ENCODE measurements at places on chromosomes 12 and 14.
A peak's percentile ranks its signal among the peaks of the same experiment; 100 is the strongest.

GRCh38 chr12:76942267-76942666, 63.4 kb upstream of the CSRP2 start:
- no peak for DNase-seq

GRCh38 chr12:12693111-12693671, 2.8 kb downstream of the GPR19 start:
- no peak for DNase-seq

- DNase-seq, result no peak
Measured at GRCh38 chr12:43118234-43118633, 433.8 kb downstream of the ADAMTS20 start.

- DNase-seq, result no peak
Measured at GRCh38 chr12:3951380-3952135, 78.4 kb upstream of the PARP11 start.

DNA sequence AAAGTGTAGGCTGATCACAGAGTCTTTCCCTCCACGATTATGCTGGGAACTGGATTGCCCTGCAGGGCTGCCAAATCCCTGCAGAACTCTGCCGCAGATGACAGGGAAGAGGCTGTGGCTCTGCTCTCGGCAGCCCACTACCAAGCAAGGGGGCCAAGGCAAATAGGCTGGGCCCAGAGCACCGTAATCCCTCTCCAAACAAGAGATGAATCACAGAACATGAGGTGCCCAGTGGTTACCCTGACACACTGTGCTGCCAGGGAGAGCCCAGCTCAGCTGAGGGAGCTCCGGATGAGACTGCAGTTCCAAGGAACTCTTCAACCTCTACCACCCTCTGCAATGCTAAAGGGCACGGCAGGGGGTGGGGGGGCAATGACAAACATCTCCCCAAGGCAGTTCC, 33.9 kb downstream of the STON2 start:
- DNase-seq, result no peak

DNA sequence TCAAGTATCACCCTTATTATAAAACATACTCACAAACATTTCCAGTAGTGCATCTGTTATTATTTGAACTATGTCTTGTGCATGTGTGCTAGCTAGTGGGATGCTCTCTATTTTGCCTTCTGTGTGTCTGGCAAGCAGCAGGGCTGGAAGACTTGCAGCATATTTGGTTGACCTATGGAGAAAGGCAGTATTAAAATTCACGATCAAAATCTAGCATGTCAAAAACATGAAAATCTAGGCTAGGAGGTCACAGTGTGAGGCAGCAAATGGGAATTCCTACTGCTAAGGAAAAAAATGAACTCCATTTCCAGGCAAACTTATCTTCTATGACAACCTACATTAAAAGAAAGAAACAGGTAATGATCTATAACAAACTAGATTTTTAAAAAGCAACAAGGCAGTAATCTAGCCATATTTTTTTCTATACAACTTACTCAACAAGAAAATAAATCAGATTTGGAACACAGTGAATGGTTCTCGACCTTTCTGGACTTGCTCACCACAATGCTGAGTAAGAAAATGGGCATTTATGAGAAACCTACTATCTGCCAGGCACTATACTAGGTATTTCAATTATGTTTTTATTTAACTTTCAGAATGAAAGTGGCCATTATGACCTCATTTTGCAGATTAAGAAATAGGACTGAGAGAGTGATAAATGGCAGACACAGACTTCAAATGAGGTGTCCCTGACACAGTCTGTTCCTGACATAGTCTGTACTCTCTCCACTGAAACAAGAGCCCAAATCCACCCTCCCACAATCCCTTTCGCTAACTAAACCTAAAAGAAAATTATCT, 96.8 kb downstream of the TXNDC16 start:
- no peak for DNase-seq

- DNase-seq, result no peak
Measured at GRCh38 chr14:95504135-95505029, 12.1 kb downstream of the SYNE3 start.

DNA sequence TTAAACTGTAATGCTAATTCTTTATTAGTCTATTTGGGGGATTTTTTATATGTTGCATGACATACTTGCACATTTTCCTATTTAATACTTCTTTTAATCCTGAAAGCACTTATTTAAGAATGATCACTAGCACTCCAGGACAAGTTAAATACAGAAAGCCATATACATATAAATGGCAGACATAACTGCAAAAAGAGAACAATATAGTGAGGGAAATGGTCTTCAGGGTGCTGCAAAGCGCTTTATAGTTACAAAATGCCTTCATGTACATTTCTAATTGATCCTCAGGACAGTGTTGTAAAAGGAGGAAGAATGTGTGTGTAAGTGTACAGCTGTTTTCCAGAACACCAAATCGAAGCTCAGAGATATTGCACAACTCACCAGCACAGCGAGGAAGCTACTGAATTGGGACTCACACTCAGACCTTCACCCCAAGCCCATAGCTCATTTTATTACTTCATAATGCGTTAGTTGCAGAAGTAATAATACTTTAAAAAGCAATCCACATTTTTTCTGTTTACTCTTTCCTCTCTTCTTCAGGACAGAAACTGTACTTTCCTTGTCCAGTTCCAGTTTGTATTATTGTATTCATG, 428.2 kb downstream of the RAD51B start:
- DNase-seq, result no peak

- no peak for DNase-seq
Measured at GRCh38 chr12:91406920-91407341, 224.3 kb upstream of the DCN start.

GRCh38 chr14:78141590-78141989, 28.6 kb upstream of the NRXN3 start:
- DNase-seq, result no peak

DNA sequence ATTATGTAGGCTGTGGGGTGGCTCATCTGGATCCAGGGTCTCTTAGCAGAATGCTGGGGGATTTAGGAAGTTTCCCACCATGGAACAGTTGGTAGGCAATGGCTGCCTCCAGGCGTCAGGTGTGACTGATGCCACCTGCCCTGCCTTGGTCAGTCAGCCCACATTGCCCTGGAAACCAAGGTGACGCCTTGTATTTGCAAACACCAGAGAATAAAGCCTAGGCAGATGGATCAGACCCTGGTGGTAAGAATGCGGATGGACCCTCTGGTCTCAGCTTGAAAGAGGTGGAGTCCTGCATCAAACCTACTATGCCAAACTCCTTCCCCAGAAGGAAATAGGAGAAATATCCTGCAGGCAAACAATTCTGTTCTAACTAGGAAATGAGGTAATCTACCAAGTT, 38.2 kb downstream of the NCKAP5L start:
- no peak for DNase-seq

- DNase-seq, result no peak
Measured at GRCh38 chr14:65019944-65020566, 33.4 kb downstream of the FNTB start.

DNA sequence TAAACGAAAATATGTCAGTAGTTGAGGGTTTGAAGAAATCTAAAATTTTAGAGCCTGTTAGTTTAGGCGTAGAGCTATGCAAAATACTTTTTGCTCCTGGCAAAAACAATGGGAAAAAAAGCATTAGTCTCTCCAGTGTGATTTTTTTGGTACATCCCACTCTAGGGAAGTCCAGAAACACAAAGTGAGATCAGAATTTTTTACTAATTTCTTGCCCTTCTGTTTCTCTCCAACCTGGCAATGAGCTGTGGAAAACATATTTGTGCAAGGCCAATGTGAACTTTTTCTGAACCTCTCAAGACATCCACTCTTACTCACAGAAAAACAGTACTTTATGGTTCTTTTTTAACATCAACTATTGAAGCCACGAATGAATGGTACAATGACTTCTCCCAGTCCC, 56.9 kb upstream of the DCN start:
- no peak for DNase-seq

DNA sequence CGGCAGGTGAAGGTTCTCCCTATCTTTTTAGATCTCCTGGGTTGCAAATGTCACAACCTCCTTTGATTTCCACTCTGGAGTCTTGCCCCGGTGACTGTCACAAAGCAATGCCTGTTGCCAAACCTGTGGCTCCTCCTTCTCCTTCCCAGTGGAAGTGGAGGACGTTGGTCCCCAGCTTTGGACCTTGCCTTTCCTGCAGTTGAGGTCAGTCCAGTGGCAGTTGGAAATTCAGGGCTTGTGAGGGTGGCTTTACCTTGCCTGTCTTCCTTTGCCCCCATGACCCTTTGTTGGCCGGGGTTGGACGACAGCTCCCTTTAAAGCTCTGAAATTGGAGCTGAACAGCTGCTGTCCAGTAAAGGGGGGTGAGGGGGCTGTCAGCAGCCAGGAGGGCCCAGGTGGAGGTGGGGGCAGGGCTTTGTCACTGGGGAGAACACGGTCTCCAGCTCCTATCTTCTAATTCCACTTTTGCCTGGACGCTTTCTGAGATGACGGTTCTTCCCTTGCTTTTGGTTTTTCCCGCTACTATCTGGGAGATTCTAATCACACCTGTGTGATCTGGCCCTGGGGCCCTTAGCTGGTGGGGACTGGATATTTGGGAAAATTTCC, 4.1 kb downstream of the TEAD4 start:
- DNase-seq, result no peak

DNA sequence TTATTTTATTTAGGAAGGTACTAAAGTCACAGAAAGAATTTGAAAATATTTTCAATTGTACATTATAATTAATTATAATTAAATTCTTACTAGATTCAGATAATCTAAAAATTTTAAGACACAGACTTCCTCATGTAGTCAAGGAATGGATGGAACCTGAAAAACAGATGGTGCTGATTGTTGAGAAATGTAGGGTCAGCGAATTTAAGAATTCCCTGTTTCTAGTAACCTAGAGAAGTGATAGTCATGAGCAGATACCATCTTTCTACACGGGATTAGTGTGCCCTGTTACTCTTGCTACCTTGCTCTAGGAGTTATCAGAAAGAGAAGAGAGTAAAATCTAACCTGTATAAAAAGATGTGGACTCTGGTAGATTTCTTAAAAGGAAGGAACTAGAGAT, 37.5 kb upstream of the PTHLH start:
- DNase-seq, result no peak

- no peak for DNase-seq
Measured at GRCh38 chr12:2862876-2863275, 6.0 kb upstream of the TEX52 start.

DNA sequence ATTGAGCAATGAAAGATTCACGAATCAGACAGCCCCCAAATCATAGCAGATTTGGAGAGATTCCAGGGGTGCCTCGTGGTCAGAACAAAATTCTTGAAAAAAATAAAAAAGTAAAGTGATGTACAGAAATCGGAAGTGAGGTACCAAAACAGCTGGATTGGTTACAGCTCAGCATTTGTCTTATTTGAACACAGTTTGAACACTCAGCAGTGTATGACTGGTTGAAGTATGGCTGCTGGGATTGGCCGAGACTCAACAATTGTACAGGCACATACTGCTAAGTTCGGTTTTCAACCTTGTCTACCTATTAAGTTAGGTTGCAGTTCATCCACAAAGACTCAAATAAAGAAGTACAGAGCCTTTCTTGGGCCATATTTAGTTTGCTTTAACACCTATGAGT, 865.4 kb upstream of the TMEM132C start:
- no peak for DNase-seq

DNA sequence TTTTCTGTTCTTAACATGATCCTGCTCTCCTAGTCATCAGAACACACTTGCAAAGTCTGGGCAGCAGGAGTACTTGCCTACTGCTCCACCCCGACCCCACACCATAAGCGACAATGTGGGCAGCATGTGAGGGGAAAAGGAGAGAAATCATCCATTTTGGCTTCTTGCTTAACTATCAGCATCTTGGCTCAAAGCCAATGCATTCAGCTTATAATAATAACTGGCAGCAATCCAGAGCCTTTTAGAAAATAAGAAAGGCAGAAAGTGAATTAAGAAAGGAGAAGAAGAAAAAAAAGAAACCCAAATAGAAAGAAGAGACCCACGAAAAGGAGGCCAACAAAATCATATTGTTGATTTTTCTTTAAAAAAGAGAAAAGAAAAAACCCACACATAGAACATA, 930.8 kb downstream of the BCL11B start:
- no peak for DNase-seq

- DNase-seq, result no peak
Measured at GRCh38 chr12:15405606-15406005, 83.3 kb downstream of the PTPRO start.

DNA sequence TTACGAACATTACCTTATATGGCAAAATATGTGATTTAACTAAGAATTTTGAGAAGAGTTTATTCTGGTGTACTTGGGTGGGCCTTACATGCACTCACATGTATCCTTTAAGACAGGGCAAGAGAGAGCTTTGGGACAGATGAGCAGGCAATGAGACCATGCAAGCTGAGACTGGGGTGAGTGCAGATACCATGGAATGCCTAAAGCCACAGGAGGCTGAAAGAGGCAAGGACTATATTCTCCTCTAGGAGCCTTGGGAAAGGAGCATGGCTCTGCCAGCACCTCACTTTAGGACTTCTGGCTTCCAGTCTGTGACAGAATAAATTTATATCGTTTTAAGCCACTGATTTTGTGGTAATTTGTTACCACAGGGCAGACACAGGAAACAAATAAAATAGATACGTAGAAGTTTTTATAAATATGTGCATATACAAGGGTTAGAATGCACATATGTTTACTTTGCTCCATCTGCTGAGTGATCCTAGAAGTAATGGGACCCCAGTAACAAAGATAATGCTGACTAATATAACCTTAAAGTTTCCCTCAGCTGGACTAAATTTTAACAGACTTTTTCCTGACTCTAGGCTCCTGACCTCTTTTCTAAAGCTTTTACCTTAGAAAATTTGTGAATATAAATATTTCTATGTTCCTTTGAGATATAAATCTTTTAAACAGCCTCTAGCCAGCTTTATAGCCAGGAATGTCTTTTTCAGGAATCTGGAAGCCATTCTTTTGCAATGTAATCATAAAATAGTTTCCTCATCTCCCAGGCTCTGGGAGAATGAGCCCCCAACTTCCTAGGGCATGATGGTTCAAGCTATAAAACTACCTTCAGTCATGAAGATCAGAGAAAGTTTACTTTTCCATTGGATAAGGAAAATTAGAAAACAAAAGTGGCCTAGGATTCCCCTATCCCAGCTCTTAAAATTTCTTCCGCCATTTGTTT, 216.8 kb downstream of the PPFIA2 start:
- DNase-seq, result no peak

- DNase-seq, result no peak
Measured at GRCh38 chr14:68586896-68587751, 205.7 kb downstream of the ZFP36L1 start.

DNA sequence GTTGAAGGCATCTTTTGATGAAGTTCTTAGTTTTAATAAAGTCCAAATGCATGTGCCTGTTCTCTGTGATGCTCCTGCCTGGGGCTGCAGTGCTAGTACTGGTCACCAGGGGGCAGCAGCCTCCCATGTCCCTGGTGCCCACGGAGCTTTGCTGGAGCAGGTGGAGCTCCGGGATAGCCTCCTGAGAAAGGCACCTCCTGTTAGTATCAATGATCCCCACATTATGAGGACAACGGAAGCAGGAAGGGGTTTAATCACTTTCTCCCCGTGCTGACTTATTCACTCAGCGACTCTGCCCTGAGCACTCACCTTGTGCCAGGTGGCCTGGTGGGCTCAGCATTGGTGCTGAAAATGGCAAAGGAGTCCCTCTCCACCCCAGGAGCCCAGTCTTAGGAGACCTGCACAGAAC, 123.0 kb upstream of the PZP start:
- peak; percentile 61 for DNase-seq

All from T-helper 9 cell (primary cell).